T-helper 17 cell (primary cell): ENCODE measurements at places on chromosomes 13 and 19.

GRCh38 chr19:54434112-54434872, 14.7 kb upstream of the LENG8 start:
- DNase-seq: no peak

- DNase-seq: no peak
These were observed 250.0 kb downstream of the DNAJC15 start for GRCh38 chr13:43273362-43273761.

DNA sequence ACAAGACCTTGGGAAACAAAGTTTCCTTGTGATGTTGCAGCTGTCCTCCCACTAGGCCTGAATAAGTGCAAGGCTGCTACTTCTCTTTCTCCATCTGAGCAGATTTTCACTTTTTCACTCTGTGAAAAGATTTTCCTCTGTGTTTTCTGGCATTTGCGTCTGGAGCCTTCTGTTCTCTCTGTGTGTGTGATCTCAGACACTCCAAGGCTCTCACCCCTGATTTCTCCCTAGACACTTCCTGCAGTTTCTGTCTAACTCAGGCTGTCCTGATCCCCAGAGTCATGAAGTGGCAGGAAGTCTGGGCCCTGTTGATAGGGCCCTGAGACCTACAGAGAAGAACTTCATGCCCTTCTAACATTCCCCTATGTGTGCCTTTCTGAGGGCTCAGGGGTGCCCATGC, 37.2 kb downstream of the SIGLEC7 start:
- DNase-seq: no peak

DNA sequence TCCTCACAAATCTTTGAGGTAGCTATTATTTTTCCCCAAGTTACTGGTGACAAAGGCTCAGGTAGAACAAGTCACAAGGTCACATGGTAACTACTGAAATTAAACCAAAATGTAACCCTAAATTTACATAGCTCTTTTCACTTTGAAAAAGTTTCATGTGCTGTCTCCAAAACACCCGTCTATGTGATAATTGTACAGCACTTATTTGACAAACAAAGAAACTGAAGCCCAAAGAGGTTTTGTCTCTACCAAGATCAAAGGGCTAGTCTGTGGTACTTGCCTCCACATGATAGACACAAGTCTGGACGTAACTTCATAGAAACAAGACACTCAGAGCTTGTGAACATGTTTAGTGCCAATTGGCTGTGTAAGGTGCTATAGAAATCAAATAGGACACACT, 108.3 kb downstream of the SACS start:
- no peak for DNase-seq

DNA sequence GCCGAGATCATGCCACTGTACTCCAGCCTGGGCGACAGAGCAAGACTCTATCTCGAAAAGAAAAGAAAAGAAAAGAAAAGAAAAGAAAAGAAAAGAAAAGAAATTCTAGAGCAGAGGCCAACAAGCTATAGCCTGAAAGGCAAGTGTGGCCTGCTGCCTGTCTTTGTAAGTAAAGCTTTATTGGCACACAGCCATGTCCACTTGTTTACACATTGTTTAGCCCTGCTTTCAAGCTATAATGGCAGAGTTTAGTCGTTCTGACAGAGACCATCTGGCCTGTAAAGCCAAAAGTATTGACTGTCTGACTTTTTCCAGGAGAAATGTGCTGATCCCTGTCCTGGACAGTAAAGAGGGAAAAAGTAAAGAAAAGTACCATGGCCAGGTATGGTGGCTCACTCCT, 18.3 kb downstream of the NWD1 start:
- DNase-seq: no peak

DNA sequence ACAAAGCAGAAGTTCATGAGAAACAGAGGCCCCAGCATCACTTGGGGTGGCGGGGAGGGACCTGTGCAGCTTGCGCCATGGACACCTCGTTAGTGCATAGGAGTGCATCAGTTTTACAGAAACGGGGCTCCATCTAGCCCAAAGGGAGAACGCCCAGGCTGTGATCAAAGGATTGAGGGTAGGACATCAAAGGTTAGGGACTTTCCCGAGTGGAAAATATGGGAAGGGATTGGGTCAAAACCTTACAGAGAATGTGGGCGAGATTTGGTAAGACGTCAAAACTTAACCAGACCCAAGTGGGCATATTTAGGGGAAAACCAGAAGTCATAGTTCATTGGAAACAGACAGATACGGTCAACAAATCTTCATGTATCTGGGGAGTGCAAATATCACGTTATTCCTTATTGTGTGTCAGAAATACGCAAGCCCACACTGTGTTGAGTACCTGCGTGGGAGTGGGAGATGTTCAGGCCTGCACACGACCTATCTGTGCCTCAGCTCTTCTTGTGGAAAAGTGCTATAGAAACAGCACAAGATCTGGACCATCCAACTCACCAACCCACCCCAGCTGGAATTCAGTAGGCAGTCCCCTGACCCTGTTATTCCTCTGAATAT, 9.4 kb upstream of the GRAMD1A start:
- no peak for DNase-seq

DNA sequence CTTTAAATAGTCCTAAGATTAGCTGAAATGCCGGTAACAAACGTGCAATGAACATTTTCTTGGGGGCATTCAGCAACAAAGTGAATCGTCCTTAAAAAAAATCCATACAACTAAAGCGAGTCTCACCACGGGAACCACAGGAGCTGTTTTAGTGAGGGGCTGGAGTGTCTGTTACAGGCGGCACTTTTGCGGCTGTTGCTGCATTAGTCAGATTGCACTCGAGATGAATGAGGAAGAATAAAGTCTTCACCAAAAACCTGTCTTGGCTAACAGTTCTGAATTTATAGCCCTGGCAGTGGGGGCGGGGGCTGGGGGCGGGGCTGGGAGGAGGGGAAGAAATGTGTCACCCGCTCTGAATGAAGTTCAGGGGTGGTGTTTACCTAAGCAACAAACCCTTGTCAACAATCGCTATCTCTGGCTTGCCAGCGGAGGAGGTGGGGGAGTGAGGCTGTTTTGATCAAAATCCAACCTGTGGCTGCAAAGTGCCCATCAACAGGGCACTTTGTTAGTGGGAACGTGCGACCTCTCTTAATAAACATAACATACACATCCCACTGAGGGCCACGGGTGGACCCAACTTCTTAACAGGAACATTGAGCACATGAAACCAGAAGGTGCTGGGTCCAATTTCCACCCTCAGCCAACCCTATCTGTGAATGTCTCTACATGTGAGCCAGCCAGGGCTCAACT, 44.5 kb downstream of the RFX2 start:
- peak; percentile 42 for DNase-seq

DNA sequence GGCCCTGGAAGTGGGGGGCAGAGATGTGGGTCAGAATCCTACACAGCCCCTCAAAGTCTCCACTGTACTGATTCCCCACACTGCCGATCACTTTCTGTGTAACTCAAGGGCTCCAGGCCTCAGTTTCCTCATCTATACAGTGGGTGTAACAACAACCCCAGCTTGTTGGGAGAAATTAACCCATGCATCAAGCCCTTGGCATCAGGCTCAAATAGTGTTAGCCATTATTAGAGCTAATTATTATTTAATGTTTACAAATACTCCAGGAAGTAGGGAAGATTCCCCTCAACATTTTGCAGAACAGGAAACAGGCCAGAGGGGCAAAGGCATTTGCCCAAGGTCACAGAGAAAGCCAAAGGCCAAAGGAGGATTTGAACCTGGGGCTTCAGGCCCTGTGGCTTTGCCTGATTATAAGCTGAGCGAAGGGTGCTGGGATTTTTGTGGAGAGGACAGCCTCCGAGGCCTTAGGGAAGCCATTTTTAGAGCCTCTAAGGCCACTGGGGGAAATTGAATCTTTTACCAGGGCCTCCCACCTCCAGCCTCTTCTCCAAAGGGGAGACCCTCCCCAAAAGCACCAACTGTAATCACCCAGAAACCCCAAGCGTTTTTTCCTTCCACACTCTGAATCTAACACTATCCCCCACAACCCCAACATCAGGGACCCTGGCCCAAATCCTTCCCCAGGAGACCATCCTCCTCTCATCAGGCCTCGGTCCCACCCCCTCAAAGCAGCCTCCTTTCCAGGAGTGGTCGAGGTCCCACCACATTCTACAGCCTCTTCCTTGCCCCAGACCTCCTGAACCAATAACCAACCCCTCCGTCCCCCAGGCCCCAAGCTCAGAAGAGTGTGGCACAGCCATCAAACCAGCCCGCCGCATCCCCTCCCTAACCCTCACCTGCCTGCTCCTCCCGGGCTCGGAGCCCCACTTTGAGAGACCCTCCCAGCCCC, 1.1 kb downstream of the FKBP8 start:
- DNase-seq: no peak

- no peak for DNase-seq
These were observed 236.4 kb upstream of the SGCG start for GRCh38 chr13:22944378-22944777.

GRCh38 chr19:17703824-17704463, 15.3 kb upstream of the MAP1S start:
- DNase-seq: peak; percentile 46

GRCh38 chr19:5112681-5113575, 144.0 kb downstream of the KDM4B start:
- no peak for DNase-seq

- no peak for DNase-seq
These were observed 6.5 kb downstream of the EPSTI1 start for GRCh38 chr13:42985312-42986175.

GRCh38 chr13:70720386-70720785, 612.1 kb upstream of the KLHL1 start:
- DNase-seq: no peak

DNA sequence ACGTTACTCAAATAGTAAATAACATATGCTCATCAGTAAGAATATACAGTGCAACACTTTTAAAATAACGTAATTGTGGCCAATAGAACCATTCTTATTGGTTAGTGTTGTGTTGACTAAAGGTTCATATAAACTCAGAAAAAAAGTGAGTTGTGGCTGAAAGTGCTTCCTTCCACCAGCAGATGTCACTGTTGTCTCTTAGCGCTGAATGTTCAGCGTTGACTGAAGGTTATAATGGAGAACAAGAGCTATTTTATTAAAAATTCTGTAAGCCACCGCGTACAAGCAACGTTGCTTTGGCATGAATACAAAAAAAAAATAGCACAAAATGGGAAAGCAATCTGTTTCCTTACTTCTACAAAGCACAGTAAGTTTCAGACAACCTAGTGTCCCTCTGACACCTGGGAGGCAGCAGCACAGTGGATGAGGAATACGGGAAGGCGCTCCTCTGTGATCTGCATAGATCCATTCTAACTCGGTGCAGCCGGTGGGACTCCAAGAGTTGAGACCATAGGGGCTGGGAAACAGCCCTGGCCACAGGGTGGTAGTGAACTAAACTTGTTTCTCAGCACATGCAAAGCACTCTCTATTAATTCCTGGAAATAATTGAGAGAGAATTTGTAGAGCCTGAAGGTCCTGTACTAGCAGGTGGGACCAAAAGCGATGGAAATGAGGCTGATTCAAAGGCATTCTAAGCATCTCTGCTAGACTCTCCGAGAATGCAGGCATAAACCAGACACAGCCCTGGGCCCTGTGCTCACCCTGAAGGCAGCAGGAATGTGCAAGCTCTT, 23.9 kb upstream of the OXGR1 start:
- peak; percentile 16 for DNase-seq

DNA sequence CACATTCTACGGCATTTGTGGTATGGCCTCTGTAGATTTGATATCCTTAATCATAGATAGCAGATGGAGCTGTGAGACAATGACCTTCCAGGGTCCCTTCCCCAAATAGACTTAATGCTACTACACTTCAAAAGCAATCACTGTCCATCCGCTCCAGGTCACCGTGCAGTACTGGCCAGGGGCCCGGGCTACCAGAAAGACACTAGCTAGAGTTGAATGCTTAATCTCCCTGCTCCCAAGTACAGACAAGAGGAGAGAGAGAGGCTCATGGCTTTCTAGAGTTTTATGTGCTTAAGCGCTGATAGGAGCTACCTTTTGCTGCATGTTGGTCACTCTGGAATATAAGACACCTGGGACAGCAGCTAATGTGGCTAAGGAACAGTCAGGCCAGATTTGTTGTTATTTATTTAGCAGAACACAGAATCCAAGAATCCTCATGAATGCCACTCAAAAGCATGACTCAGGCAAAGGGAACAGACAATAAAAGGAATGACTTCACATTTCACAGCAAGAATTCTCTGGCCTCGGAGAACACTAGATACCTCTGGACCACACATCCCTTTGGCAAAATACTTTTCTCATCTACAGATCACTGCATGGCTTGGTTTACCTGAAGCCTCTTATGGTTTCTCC, 165.0 kb downstream of the LACC1 start:
- DNase-seq: no peak

- peak; percentile 99 for DNase-seq
These were observed at the start of gene MZF1 for GRCh38 chr19:58572818-58573657. TSS of gene MZF1 (minus strand) at chr19:58573335. CDS start at chr19:58571389, 1,946 bp downstream.

- DNase-seq: no peak
These were observed 549.1 kb upstream of the MIR17HG start for GRCh38 chr13:90798381-90798780.

GRCh38 chr19:38433268-38433733, at the start of gene RYR1:
TSS of gene RYR1 (plus strand) at chr19:38433691. CDS start at chr19:38433830, 139 bp downstream.
- no peak for DNase-seq

- DNase-seq: no peak
These were observed 36.7 kb downstream of the CUL4A start for GRCh38 chr13:113245849-113246796.

GRCh38 chr19:17063428-17063827, 11.8 kb downstream of the HAUS8 start:
- DNase-seq: no peak

GRCh38 chr19:18848878-18849661, 17.3 kb downstream of the UPF1 start:
- no peak for DNase-seq

- no peak for DNase-seq
These were observed 2009.5 kb upstream of the PCDH20 start for GRCh38 chr13:63425131-63425530.

GRCh38 chr13:47564041-47564440, 437.0 kb downstream of the SUCLA2 start:
- DNase-seq: no peak

GRCh38 chr19:7637374-7638256, 705 bp downstream of the STXBP2 start:
- DNase-seq: no peak

GRCh38 chr19:47609906-47610894, 1.3 kb downstream of the BICRA start:
- DNase-seq: peak; percentile 22

DNA sequence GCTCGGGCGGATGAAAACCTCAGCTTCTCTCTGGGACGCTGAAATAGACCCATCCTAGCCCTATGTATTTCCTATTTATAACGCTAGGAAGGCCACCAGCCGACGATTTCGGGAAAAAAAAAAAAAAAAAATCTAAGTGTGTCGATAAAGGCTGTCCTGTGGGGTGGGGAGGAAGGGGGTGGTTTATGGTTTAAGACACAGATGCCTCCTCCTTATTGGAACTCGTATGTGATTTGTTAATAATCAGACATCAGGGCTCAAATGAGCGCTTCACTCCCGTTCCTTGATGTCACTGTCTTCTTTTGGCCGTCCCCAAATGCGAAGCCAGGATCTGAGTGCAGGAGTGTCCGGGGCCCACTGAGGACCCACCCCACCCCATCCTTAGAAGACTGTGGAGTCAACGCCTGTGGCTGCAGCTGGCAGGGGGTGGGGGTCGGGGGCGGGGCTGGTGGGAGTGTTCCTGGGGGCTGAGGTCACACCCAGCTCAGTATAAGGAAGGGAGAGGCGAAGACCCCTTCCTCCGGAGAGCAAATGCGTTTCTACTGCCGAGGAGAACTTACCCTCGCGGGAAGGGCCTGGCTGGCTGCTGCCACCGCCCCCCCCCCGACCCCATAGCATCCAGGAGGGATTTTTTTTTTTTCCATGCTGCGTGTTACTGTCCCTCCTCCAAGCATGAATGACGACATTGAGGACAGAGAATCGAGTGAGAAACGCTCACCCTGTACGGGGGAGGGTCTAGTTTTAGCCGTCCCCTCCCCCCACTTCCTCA, 971 bp downstream of the ATCAY start:
- DNase-seq: no peak
